ENCODE measurements at places on chromosomes 11 and 22.

DNA sequence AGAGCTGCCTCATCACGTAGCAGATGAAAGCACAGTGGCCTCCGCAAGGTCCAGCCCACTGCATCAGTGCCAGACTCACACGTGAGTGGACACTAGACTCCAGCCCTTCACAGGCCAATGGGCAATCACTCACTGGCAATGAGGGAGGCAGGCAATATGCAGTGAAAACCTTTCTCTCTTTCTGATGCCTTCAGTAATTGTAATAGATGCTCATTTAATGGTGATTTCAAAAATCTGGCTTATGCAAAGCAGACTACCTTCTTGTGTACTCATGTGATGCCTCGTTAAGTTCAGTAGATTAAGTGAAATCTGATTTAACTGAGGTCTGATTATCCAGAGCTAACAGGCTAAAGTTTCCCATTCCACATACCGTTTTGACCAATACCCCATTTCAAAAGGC lies 546.9 kb downstream of the MIAT start:
- no peak for DNase-seq

DNA sequence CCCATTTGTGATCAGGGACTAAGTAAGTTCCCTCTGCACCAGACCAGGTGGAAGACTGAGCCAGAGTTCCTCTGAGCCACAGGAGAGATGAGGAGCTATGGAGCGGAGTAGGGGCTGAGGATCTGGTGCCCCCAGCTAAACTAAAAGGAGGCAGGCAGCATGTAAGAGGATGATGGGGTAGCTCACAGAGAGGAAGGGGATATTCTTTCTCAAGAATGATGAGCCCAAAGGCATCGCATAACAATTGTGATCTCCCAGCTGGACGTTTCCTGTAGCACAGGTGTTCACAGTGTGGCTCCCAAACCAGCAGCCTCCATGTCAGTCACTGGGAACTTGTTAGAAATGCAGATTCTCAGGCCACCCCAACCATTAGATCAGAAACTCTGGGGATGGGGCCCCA lies 24.4 kb downstream of the ADAMTS8 start:
- no peak for DNase-seq

DNA sequence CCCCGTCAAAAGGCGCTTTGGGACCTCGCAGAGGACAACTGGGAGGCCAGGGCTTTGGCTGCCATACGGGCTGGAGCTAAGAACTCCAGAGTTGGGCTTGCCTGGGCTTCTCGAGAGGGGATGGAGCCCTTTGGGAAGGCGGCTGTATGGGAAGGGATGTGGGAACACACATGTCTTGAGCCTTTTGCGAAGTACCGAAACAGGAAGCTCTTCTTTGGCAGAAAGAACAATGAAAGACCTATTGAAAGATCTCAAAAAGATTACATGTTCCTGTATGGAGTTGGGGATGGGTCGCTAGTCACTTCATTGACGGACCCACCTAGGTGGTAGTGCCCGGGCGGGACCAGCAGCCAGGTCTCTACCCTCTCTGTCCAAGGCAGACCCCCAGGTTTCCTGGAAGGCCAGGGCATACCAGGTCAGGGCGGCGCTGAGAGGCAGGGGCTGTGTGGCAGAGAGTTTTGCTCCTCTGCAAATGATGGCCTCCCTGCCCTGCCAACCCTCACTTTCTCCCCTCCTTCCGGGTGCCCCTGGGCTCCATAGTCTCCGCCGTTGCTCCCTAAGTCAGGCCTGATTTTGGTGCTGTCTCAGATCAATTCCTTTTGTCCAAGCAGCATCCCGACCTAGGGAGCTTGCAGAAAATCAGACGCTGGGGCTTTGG lies 1.0 kb downstream of the ST14 start:
- DNase-seq = no peak

GRCh38 chr11:15726893-15727519 lies 612.3 kb downstream of the INSC start:
- DNase-seq = no peak

DNA sequence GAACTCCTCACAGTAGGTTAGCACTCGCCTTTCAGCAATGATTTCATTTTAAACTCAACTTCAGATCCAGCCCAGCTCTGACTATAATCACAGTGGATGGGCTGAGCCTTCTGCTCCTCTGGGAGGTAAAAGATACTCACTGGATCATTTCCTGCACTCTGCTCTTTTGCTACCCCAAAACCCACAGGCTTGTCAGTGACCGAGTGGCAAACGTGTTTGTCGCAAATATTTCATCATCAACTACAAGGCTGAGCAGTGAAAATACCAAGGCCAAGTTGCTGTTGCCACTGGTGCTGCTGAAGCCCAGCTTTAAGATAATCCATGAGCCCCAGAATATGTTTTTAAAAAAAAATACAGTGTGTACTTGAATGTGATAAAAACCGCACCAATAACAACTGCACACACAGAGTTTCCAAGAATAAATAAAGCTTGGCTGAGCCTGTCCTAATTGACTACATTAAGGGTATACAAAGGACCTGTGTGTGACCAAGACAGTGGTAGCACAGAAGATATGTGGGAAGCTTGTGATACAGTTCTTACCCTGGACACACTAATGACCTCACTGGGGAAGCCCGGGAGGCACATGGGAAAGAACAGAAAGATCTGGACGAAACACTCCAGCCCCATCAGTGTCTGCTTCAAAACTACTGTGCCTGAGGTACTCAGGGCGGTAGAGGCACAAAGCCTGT lies 41.3 kb downstream of the ABTB2 start:
- DNase-seq = no peak

GRCh38 chr11:75330291-75330690 lies 21.2 kb downstream of the ARRB1 start:
- DNase-seq = no peak

DNA sequence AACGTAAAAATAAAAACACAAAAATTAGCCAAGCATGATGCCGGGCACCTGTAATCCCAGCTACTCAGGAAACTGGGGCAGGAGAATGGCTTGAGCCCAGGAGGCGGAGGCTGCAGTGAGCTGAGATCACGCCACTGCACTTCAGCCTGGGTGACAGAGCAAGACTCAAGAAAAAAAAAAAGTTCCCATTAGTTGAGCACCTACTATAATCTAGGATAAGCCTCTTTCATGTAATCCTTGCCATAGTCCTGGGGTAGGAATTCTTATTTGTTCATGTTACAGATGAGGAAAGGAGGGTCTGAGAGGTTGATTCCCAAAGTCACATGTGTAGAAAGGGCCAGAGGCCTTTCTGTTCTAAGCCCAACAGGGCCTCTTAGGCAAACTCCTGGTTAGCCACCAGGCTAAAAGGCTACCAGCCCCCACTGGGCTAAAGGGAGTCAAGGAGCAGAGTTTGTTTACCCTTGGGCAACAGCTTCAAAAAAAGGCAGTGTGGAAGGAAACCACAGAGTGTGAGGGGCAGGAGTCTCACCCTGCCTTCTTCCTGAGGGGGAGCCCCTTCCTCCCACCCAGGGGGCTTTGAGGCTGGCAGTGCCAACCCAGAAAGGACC lies 21.6 kb upstream of the CSNK1E start:
- no peak for DNase-seq

GRCh38 chr11:11622772-11623171 lies 967 bp upstream of the GALNT18 start:
- DNase-seq = no peak

DNA sequence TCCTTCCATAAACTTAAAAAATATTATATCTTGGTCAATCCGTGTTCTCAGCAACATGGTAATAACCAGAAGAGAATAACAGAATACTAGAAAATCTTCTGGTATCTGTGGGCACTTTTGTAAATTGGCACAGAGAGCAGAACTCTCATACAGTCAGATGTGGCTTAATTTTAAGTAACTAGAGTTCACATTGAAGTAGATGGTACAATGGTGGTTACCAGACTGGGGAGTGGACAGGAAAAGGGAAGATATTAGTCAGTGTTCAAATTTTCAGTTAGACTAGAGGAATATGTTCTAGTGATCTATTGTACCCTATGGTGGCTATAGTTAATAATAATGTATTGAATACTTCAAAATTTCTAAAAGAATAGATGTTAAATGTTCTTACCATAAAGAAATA lies 6.9 kb downstream of the OR52H1 start:
- DNase-seq = no peak

- DNase-seq = no peak
Observed at GRCh38 chr11:96203567-96204365, 139.2 kb downstream of the MAML2 start.

DNA sequence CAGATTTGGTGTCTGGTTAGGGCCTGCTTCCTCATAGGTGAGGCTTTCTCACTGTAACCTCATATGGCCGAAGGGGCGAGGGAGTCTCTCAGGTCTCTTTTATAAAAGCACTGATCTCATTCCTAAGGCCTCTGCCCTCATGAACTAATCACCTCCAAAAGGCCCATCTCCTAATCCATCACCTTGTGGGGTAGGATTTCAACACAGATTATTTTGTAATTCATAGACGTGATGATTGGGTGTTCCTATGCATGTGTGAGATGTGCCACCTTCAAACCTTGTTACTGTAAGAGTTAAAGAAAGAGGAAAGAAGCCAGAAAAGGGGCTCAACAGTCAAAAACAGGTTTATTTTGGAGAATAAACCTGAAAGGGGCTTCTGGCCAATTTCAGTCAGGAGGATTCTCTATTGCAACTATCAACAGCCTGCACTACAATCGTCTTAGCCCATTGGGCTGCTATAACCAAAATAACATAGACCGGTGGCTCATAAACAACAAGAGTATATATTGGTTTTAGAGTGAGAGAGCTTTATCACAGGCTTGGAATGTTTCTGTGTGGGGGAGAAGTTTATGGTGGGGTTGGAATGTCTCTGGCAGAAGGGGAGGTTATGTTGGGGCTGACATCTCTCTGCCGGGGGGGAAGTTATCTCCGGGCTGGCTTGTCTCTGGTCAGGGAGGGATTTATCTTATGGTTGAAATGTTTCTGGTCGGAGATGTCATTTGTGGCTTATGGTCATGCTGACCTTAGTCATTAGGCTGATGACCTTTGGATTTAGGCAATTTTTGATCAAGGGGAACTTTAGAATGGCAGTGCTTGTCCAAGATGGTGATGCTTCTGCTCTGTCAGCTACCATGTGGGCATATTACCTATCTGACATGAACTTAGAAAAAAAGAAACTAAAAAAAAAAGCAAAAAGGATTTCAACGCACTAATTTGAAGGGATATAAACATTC lies 35.1 kb downstream of the CSF2RB start:
- peak; percentile 45 for DNase-seq

GRCh38 chr11:8031248-8032115 lies 44.3 kb downstream of the EIF3F start:
- no peak for DNase-seq

GRCh38 chr11:33064033-33064825 lies 24.9 kb downstream of the TCP11L1 start:
- no peak for DNase-seq

DNA sequence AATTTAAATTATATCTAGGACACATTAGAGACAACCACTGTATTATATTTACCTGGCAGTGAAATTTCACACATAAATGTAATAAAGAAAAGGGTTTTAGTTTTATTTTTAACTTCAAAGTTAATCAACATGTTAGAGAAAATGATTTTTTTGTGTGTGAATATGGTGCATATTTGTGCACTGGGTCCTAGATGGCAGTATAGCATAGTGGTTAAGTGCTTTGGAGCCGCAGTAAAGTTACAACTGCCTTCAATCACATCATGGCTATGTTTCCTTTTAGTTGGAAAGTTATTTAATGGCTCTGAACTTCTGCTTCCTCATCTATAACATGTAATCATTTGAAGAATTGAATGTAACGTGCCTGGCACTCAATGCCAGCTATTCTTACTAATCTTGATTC lies 108.9 kb upstream of the DDI1 start:
- DNase-seq = no peak

DNA sequence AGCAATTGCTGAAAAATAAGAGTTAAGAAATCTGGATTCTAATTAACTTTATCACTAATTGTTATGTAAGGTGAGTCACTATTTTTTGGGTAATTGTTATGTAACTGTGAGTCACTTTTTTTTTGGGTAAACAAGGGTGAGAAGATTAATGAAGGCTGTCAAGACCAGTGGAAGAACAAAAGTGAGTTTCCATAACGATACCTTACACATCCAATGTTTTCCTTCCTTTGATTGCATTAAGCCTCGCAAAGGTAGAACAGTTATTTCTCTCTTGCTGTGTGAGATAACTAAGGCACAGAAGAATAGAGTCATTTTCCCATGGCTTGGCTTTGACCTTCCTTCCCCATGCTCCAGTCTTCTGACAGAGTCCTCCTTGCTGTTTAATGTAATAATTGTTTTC lies 374.7 kb downstream of the DDX10 start:
- no peak for DNase-seq

- DNase-seq = no peak
Observed at GRCh38 chr22:43529934-43530333, 118.1 kb downstream of the MPPED1 start.

DNA sequence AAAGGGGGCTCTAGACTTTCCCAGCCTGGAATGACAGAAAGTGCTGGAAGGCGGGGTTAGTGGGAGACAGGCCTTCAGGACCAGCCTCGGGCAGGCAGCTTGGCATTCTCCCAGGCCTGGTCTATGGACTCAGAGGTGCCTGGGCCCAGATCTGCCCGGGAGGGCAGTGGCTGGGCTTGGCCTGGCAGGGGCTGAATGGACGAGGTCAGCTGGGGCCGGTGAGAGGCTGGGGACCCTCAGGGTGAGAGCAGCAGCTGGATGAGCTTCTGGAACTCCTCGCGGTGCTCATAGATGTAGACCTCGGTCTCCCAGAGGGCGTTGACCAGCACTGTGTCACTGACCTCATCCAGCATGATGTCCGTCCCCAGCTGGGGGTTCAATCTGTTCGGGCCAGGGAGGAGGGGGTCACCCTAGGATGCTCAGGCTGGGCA lies 1.5 kb upstream of the BAIAP2L2 start:
- DNase-seq = no peak

DNA sequence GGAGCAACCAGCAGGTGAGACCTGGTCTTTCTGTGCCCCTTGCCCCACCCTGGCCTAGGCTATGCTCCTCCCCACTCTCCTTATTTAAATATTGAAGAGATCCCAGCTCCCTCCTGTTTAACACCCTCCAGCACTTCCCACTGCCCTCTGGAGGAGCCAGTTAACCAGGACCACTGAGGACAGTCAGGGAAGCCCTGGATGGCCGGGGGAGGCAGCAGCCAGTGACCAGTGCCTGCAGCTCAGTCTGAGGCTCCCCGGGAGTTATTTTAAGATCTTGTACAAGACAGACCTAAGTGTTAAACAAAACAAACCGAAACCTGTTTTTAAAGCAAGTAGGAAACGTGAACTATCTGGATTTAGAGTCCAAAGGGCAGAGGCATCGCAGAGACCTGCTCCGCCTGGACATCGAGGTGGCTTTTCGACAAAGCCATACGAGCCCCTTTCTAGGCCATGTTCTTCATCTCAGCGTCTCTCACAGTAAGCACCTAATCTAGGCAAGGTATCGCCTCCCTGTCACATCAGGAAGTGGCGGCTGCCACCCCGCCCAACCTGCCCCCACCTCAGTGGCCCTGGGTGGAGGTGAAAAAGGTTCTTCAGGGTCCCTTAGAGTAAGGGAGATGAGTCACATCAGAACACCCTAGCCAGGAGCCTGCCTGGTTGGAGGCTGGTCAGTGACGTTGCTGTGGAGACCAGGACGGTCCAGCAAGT lies 35.2 kb downstream of the TRMU start:
- no peak for DNase-seq

GRCh38 chr11:118145285-118146227 lies 7.1 kb downstream of the SCN4B start:
- DNase-seq = peak; percentile 50

- DNase-seq = no peak
Observed at GRCh38 chr22:43974028-43974545, 18.8 kb downstream of the SAMM50 start.

GRCh38 chr11:117551761-117552343 lies 224.2 kb downstream of the CEP164 start:
- DNase-seq = no peak

Data from fibroblast of skin of back (primary cell).